ENCODE measurements at places on chromosomes 13 and 19.

- DNase-seq = no peak
These were observed 32.7 kb upstream of the POMP start for GRCh38 chr13:28626266-28626665.

- peak; percentile 100 for DNase-seq
These were observed 3.0 kb downstream of the CNFN start for GRCh38 chr19:42386974-42387707.

- no peak for DNase-seq
These were observed 408.3 kb downstream of the KLF5 start for GRCh38 chr13:73467125-73467524.

DNA sequence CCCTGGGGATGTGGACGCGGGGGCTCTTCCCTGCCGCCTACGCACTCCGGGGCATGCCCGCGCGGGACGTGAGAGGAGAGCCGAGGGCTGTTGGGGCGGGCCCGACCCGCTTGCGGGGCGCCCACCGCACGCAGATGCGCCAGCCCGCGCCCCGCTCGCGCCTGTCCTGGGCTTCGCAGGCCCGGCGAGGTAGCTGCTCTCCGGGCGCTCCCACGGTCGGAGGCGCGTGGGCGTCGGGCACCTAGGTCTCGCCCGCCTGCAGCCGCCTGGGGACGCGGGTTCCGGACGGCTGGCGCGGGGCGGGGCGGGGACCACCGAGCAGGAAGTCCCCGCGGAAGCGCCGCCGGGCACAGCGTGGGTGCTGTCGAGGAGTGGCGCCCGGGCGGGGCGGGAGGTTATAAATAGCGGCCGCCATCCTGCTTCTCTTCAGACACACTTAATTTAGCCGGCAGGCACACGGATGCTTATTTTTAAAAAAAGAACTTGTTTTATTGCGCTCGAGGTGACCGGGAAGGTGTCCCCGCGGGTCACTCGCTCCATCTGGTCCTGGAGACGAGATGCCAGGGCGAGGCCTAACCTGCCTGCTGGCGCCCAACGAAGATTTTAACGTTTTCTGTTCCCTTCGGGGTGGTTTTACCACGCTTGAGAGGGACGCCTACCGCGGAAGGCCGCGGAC lies 561 bp upstream of the GJA3 start:
- DNase-seq = no peak

- peak; percentile 99 for DNase-seq
These were observed 12.1 kb upstream of the GPR4 start for GRCh38 chr19:45613926-45614725.

Data from A549 (cell line).